ENCODE measurements at places on chromosomes 3 and 15.

DNA sequence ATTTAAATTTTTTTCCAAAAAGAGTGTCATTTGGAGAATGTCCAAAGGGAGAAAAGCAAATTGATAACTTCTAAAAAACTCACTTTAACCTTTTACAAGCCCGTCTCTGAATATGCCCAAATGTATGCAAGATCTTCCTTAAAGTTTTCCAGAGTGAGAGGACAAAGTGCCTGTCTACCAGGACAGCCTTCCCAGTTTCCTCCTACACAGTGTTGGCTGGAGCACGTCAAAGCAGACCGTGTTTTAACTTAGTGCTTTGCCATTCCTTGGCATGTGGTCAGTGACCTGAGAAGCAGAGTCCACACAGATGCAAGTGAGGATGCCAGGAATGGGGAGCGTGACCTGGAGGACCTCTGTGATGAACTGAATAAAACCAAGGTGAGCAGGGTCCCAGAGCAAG is 245.7 kb downstream of the FAM43A start:
- no peak for DNase-seq

DNA sequence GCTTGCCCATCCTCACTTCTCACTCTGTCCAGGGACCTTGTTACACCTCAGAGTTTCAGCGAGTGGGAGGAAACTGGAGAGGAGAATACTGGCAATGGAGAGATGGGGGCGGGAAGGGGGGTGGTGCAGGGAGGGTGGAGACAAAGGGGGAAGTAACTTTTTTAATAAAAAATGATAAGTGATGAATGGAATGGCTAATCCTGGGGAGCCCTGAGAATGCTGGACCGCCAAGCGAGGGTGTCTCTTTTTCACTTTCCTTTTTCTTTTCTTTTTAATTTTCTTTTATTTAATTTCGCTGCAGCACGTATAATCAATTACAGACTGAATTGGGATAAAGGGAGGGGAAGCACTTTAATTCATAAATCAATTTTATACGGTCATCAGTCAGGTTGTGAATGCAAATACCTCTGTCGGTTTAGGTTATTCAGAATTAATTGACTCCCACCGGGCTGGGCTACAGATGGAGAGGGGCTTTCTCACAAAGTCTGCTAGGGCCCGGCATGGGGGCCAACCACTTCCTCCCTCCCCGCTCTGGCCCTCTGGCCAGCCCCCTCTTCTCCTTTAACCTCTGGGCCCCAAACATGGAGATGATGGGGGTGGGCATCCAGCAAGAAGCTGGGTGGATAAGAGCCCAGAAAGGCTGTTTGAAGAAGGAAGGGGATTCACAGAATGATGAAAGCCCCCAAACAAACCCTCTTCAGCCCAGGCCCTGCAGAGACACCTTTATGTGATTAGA is 106.8 kb upstream of the BOC start:
- no peak for DNase-seq

- DNase-seq = no peak
Observed at GRCh38 chr3:161035711-161036110, 69.4 kb downstream of the B3GALNT1 start.

DNA sequence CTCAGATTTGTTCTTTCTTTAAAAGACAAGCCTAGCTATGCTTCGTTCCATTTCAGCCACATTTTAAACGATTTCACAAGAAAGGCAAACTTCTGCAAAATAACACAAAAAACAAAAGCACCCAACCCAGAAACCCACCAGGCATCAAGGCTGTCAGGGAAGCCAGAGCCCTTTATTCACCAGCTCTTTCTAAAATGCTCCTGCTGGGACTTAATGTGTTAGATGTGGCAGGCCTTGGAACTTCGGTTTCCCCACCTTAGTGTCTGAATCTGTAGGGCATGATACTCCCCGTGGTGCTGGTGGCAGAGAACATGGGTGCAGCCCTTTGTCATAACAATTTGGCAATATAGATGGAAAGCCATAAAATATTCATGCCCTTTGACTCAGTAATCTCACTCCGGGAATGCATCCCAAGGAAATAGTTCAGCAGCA is 56.8 kb upstream of the LCTL start:
- no peak for DNase-seq

DNA sequence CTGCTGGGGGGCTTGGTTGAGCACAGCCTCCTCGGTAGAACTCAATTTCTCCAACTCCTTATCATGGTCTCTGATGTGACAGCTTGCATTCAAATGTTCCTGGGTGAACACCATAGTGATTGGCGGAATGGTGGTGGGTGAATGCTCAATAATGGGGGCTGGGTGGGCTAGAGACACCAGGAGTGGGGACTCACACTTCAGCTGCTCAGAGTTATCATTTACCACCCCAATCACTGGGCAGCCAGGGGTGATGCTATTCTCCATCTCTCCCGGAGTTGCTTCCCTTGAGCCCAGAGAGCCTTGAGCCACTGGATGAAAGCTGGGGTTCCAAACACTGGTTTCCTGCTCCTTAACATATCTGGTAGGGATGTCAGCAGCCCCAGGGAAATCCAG is 88.7 kb downstream of the DHX30 start:
- no peak for DNase-seq

GRCh38 chr15:28978011-28978378 is 92.2 kb downstream of the APBA2 start:
- no peak for DNase-seq

DNA sequence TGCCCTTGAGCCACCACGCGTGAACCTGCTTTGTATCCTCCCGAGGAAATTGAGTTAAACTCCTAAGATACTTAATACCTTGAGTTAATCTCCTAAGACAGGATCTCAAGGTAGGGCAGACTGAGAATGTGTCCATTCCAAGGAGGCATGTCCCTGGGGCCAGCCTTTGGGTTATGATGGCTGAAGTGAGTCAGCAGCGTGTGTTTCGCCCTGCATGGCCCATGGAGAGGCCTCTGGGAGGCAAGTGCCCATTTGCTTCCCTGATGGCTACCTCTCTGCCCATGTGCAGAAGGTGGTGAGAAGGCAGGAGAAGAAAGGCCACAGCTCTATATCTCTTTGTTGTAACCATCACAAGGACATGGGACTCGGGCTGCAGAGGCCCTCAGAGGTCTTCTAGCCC is 36.7 kb upstream of the LIMD1 start:
- no peak for DNase-seq

- no peak for DNase-seq
Observed at GRCh38 chr15:89021224-89021623, 67.0 kb upstream of the ABHD2 start.

All from stimulated activated CD8-positive, alpha-beta memory T cell treated with anti-CD3 and anti-CD28 coated beads, Interleukin-4, amount 100 ng/mL, for 1 hour (primary cell).